ENCODE measurements at places on chromosomes 16 and 17.

DNA sequence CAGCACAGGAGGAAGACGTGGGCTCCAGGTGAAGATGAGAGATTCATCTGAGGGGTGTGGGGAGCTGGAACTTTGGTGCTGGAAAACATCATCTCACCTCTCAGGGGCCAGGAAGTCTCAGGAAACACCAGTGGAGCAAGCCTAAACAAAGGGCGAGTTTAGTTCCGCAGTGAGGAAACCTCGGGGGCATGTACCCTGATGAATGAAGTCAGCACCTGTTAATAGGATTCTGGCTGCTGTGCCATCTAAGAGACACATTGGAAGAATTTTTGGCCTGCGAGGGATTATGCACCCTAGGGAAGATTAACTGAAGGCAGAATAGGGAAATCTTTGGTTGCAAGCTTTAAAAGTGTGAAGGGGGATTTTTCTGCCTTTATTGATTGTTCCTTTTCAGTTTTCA is 94.7 kb upstream of the CACNG5 start:
- no peak for DNase-seq

DNA sequence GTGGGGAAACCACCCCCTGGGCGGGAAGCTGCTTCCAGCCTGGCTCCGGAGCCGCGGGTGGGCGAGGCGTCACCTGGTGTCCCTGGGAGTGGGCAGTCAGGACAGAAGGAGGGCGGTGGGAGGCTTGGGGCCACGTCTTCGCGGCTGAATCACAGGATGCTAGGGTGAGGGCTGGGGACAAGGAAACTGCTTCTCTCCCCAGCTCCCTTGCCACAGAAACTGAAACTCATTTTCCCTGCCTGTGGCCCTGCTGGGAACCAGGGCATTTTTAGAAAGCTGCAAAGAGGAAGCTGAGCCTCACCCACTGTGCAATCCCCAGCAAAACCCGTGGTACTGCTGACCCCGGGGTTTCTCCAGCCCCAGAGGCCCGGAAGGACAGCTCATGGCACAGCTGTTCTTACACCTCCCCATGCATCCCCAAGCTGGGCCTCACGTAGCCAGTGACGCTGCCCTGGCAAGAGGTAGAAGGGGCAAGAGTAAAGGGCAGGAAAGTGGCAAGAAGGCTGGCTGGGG is 8.2 kb downstream of the RHBDF2 start:
- no peak for DNase-seq

GRCh38 chr16:756428-756827 is 4.1 kb upstream of the MSLN start:
- DNase-seq = no peak

DNA sequence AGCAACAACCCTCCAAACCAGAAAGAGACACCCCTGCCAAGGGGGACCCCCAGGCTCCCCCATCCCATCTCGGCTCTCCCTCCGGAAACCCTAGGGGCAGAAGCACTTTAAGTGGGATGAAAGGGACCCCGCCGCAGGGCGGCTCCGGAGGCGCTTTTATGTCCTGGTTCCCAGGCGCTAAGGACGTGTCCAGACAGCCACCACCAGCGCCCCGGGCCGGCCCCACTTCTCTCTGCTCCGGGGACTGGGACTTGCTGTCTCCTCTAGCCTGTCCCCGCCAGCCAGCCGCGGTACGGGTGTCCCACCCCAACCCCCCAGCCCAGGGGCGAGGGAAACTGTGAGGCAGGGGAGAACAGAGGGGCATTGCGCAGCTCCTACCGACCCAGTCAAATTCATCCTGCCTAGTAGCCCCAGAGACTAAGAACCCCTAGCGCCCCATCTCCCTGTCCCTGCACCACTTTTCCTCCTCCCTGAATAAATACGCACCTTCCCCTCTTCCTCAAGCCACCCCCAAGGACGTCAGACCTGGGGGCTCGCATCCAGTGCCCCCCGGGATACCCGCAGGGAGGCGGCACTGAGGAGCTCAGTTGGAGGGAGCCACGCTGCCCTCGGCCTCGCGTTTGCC is 4.1 kb downstream of the SP6 start:
- no peak for DNase-seq

- no peak for DNase-seq
Measured at GRCh38 chr17:72206376-72206775, 85.6 kb downstream of the SOX9 start.

- peak; percentile 92 for DNase-seq
Measured at GRCh38 chr17:56913867-56914580, at the start of gene TRIM25. TRIM25 (minus strand) TSS chr17:56914049; CDS start chr17:56913988, 61 bp downstream.

Data from COLO829 (cell line).